ENCODE measurements at places on chromosomes 11 and 22.

GRCh38 chr11:76854709-76855108 lies 6.0 kb upstream of the ACER3 start:
- no peak for DNase-seq

DNA sequence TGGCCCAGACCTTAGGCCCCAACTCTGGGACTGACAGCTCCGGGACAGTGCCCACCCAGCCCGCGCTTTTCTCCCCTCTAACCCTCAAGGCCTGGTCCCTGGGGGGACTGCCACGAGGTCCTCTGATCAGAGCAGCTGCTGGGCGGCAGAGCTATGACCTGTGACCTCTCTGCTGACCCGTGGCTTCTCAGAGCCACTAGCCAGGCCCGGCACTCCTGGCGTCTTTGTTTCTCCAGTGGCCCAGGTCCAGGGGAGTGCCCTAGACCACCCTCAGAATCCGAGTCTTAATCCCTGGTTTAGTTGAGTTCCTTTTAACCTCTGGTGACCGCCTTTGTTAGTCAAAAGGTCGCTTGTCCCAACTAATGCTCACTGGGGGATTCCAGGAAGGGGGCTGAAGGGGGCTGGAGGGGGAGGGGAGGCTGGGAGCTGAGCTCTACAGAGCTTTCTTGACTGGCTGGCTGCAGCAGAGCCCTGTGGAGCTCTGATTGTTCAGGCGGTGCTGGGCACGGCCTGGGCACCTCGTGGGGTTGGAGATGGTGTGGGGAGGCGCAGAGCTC lies 1.2 kb downstream of the FBLN1 start:
- DNase-seq = no peak

DNA sequence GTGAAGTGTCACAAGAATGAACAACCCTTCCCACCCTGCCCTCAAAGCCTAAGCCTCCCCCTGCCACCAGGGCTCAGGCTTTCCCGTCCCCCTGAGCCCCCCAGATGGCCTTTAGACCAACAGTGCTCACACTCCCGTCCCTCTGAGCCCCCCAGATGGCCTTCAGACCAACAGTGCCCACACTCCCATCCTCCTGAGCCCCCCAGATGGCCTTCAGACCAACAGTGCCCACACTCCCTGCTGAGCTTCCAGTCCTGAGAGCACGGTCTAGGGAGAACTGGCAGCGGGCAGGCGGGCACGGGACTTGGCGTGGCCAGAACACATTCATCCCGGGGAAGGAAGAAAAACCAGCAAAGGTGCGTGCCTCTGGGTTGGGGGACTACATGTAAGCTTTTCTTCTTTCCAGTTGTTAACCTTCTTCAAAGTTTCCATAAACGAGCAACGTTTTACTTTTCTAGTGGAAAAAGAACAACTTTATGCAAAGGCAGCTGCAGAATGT lies 2.5 kb downstream of the MRGPRG start:
- no peak for DNase-seq

DNA sequence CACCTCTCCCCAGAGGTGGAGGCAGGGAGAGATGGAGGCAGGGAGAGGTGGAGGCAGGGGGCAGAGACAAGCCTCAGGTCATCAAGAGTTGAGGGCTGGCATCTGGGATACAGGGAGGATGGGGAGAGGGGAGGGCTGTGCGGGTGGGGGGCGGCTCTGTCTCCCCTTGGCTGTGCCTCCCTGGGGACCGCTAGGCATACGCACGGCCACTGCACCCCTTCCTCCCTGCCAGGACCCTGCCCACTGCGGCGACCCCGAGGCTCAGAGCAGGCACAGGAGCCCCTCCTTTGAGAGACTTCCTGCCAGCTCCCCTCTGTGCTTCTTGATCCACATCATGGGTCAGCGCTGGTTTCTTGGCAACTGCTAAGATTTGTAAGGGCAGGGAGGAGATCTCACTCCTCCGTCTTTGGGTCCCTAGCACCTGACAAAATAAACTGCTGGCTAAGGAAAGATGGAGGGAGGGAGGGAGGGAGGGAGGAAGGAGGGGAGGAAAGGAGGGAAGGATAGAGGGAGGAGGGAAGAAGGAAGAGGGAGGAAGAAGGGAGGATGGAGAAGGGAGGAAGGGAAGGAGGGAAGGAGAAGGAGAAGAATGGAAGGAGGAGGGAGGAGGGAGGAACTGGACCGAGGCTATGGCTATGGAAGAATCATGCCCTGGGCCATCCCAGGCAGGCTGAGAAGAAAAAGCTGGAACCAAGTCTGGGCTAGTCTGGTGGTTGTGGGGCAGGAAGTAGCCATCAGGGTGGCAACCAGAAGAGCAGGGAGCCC lies 18.5 kb downstream of the PRR33 start:
- no peak for DNase-seq

- DNase-seq = no peak
These were observed at the start of gene APOBEC3H for GRCh38 chr22:39097098-39098020. TSS of gene APOBEC3H (plus strand) at chr22:39097244. CDS start at chr22:39100279, 3,035 bp downstream.

GRCh38 chr11:95716266-95716665 lies 73.3 kb downstream of the FAM76B start:
- DNase-seq = no peak
